ENCODE measurements at places on chromosomes 7 and 10.

- DNase-seq, result no peak
Measured at GRCh38 chr10:129552119-129552518, 85.1 kb downstream of the MGMT start.

DNA sequence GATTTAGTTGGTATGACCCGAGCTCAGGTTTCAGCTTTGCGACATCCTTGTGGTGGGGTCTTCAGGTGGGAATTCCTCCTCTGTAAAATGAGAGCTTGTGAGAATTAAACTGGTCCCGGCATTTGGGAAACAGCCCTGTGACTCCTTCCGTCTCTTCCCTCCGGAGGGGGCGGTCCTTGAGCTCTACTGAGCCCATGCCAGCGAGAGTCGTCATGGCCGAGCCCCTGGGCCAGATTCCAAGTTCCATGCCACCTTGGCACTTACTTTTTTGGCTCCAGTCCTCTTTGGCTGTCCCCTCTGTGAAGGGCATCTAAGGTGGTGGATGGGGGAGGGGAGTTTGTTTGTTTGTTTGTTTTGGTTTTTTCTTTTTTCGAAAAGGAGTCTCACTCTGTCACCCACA is 47.6 kb downstream of the GTF2IRD1 start:
- no peak for DNase-seq

- no peak for DNase-seq
Measured at GRCh38 chr7:36682102-36682501, 42.2 kb downstream of the AOAH start.

GRCh38 chr7:134605978-134606923 is 40.4 kb upstream of the BPGM start:
- peak; percentile 21 for DNase-seq

DNA sequence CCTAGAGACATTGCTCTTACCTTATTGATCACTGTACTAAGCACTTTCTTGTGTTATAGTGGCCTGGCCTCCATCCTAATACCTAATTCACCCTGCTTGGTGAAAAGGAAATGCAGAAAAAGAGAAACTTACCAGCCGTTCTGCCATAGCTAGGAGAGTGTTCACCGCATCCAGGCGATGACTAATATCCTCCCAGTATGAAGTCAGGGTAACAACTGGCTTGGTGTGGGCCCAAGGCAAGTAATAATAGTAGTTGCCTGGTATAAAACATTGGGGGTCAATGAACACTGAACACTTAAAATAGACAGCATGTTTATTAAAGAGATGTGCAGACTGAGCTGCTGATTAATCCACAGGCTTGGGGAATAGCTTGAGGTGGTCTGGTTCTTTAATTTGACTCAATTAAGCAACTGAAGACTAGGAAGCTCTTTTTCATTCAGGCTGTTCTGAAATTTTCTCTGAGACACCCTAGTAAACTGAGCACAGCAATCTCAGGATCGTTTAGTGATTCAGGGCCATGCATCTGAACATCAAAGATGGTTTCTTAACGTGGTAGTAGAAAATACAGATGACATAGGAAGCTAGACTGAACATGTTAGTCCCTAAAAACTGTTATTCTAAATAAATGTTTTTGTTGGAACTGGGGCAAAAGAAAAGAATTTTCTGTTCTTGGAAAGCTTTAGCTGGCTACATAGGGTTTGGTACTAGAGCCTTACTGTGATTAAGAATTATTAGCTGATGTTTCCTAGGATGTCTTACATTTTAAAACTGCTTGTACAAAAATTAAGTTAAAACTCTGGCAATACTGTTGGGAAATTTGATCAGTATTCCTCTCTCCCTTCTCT is 102.2 kb downstream of the MYOF start:
- DNase-seq, result no peak

DNA sequence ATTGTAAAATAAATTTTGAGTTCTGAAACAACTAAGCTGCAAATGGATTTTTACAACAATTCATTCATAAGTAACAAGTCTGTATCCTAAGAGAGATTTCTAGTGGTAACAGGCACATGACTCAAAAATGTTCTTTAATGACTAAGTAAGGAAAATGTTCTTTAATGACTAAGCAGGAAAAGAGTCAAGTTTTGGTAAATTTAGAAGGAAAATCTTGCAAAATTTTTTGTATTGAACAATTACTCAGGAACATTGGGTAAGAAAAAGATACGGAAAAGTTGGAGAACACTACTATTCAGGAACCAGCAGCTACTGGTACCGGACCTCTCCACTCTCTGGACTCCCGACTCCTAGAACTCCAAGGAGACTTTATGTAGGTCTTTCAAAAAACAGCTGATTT is 33.5 kb downstream of the HYCC1 start:
- no peak for DNase-seq

GRCh38 chr7:27220440-27220955 is 20.6 kb upstream of the HOXA13 start:
- no peak for DNase-seq

- no peak for DNase-seq
Measured at GRCh38 chr10:128530301-128530700, 404.1 kb upstream of the MKI67 start.

DNA sequence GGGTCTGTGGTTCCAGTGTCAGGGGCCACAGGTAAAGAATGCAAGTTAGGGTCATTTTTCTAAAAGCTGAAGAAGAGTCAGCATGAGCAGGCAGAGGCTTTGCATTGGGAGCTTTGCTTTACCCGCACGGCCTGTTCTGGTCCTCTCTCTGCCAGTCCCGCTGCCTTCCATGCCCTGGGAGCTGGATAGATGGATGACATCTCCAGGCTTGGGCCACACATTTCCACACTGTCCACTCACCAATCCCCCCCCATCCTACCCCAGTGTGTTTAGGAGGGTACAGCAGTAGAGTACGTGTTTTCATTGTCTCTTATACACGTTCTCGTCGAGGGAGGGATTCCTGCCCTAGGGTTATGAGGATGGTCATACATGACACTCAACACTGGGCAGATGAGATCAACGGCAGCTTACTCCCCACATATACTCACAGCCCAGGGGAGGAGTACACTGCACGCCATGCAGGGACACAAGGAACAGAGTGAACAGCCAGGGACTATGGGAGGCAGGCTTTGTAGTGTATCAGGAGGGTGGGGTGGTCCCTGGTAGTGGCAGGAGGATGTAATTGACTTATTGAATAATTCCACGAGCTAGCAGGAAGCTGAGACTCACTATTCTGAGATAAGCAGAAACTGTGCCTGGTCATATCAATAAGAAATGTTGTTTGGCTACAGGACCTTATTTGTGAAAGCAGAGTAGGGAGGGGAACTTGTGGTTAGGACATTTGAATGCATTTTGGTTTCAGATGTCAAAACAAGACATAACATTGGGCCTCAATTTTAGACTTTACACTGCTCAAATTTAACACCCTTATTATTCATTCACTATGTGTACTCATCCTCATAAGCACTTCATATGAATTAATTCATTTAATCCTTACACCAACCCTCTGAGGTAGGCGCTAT is 36.6 kb downstream of the PLPP4 start:
- peak; percentile 7 for DNase-seq

DNA sequence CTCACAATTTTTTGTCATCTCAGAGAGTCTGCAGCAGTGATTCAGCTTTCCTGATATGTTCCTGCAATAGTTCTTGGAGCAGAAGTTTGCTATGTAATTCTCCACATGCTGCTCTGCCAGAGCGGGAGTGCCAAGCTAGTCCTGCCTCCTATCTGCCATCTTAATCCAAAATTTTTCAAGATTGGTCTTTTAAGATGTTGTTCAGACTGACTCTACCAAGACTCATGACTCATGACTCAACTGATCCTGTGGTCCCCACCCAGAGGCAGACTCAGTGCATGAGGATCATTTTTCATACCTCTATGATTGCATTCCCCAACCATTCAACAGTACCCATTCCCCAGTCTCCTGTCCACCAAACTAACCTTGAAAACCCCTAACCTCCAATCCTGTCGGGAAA is 470.8 kb downstream of the INHBA start:
- DNase-seq, result no peak

- no peak for DNase-seq
Measured at GRCh38 chr10:1651270-1651966, 85.9 kb downstream of the ADARB2 start.

DNA sequence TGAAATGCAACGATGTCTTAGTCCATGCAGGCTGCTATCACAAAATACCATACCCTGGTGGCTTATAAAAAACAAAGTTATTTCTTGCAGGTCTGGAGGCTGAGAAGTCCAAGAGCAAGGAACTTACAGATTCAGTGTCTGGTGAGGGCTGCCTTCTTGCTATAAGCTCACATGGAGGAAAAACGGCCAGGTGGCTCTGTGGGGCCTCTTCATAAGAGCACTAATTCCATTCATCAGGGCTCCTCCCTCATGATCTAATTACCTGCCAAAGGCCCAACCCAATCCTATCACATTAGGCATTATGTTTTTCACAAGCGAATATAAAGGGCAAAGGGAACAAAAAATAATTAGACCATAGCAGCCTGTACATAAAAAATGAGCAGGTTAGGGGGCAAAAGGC is 35.4 kb downstream of the PAPSS2 start:
- no peak for DNase-seq

- DNase-seq, result no peak
Measured at GRCh38 chr7:29754874-29755490, 51.3 kb upstream of the WIPF3 start.

DNA sequence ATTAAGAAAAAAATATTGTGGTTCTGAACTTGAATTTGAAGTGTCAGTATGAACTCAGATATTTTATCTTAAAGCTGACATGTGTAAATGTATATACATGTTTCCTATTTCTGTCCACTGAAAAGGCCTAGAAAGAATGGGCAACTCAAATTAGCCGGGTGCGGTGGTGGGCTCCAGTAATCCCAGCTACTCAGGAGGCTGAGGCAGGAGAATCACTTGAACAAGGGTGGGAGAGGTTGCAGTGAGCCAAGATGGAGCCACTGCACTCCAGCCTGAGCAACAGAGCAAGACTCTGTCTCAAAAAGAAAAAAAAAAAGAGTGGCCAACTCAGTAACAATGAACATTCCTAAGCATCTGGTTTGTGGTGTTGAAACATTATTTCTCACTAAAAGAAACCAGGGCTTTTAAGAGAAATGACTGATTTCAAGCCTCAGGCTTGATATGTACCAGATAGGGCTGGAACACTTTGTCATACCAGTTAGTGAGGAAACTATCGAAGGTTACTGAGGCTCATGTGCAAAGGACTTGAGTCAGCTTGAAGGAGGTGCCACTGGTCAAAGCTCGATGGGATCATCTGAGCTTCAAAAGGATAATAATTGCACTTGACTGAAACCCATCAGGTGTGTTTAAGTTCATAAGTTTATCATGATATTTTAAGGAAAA is 40.5 kb downstream of the AOAH start:
- no peak for DNase-seq

- DNase-seq, result no peak
Measured at GRCh38 chr10:97512993-97513392, 14.3 kb downstream of the UBTD1 start.

GRCh38 chr7:47474211-47474936 is 107.5 kb downstream of the TNS3 start:
- DNase-seq, result no peak

DNA sequence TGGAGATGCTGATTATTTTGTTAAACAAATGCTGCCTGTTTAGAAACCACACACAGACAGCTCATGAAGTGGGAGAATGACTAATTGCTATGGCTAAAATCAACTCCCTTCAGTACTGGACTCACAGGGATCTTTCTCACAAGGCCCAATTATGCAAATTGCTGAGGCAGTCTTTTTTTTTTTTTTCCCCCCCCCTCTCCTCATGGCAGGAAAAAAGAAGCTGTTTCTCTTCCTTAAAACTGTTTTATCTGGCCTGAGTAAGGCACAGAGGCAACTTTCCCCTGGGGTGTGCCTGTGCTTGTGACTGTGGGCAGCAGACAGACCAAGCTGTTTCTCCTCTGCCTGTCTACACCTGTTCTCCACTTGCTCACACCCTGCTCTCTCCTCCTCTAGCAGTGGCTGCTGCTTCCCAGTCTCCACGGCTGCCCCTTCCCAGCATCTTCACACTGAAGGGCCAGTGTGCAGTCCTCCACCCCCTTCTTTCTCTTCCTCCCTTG is 65.4 kb upstream of the STEAP1B start:
- no peak for DNase-seq

GRCh38 chr7:134480730-134481129 is 21.8 kb upstream of the AKR1B1 start:
- DNase-seq, result no peak

- DNase-seq, result no peak
Measured at GRCh38 chr10:4742217-4742616, 83.8 kb upstream of the AKR1E2 start.

DNA sequence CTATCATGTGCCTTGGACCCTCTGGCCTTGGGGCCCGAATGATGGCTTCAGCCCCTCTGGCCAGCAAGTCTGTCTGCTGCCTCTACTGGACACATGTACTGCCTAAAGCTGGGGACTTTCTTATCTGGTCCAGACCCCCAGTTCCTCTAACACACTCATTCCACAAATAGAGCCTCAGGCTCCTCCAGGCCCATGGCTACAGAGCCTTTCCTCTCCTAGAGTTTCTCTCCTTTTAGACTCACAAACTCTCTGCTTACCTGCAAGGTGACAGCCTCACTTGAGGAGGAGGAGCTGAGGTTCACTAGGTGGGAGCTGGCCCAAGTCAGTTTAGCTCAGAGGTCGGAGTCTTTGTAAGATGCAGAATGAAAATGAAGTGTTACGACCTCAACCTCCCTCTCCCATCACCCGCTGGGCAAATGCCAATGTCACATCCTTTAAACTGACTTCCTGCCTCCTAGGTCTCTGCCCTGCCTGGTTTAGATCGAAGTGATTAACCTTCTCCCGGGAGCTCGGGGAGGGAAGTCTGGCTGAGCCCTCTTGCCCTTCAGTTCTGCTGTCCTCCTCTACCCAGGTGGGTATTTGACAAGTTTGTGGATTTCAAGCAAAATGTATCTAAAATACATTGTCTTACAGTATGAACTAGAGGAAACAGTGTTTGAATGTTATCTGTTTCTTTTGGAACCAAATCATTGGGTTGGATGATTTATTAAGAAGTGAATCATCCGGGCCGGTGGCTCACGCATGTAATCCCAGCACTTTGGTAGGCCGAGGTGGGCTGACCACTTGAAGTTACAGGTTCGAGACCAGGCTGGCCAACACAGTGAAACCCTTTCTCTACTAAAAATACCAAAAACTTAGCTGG is 71.9 kb upstream of the TNS3 start:
- DNase-seq, result no peak

- DNase-seq, result no peak
Measured at GRCh38 chr7:134108802-134109201, 18.3 kb upstream of the LRGUK start.

DNA sequence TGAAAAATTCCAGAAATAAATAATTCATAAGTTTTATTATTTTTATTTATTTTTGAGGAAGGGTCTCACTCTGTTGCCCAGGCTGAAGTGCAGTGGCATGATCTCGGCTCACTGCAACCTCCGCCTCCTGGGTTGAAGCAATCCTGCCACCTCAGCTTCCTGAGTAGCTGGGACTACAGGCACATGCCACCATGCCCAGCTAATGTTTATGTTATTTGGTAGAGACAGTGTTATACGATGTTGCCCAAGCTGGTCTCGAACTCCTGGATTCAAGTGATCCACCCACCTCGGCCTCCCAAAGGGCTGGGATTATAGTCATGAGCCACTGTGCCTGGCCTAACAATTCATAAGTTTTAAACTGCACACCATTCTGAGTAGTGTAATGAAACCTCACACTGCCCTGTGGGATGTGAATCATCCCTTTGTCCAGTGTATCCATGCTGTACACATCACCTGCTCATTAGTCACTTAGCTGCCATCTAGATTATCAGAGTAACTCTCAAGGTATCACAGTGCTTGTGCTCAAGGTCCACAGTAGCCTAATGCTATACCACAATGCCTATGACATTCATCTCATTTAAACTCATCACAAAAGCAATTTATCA is 17.9 kb downstream of the RTKN2 start:
- no peak for DNase-seq
